ENCODE measurements at places on chromosomes 11 and 22. TPM values are rescaled to one million over a fixed set of nuclear protein-coding genes. Genes with fewer than 3 reads are reported as not detected.

Gene BARX2
- total RNA-seq = not detected

Gene ANGPTL5
- total RNA-seq = 0.58 TPM

Gene IGSF22
- total RNA-seq = 1.00 TPM

Gene TYR
- not detected for total RNA-seq

Gene GLB1L3
- not detected for total RNA-seq

Gene TMA7B
- not detected for total RNA-seq

DNA sequence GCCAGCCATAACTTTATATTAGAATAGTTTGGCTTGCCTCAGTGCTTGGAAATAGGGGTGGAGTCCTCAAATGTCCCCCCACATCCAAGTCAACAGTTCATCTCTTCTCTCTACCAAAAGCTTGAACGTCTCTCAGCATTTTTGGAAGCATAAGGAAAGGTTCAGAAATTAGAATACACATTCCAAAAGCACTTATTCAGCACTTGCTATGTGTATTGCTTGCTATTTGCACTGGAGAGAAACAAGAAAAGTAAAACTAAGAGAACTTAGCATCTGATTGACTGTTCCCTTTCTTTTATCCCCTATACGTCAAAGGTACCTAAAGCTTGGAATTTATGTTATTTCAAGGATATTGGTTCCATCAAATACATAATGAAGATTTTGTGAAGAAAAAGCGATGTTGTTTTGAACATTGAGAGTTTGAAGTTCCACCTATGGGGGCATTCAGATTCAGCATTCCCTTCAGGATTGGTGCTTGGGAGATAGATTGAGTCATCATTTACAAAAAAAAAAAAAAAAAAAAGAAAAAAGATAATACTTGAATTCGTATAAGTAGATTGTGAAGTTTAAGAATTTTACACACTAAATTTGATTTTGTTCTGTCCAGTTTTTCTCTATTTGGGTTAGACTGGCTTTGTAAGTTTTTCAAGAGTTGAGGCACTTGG is 1.3 kb downstream of the TBRG1 start:
- no peak for DNase-seq

- DNase-seq = no peak
Measured at GRCh38 chr11:37456746-37457145, 858.7 kb upstream of the RAG2 start.

- no peak for DNase-seq
Measured at GRCh38 chr22:37498289-37498909, 12.2 kb upstream of the MFNG start.

- DNase-seq = no peak
Measured at GRCh38 chr11:82536706-82537105, 197.0 kb downstream of the FAM181B start.

DNA sequence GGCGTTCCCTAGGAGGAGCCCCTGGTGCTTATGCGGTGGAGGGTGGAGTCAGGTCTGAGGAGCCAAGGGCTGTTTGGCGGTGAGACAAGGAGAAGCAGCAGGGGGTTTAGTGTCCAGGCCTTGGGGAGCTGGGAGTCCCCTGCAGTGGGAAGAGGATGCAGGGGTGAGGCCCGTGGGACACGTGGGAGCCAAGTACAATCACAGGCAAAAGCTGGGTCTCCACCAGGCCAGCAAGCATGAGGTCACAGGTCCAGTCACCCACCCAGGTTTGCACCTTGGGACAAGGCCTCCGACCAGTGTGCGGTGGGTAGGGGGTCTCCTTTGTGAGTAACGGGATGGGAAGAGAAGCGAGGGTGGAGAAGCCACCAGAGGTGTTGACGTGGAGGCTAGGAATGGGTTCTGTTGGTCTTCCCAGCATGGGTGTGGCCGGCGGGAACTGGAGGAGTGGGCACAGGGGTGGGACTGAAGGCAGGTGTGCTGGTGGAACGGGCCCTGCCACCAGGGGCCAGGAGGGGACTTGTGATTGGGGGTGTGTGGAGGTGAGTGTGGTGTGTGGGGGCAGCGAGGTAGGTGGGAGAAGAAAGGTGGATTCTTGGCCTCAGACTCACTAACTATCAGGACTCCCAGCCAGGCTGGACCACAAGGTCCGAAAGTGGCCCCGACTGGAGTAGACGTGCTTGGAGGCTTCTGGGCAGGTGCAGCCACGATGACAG is 953.6 kb downstream of the TBC1D22A start:
- peak; percentile 84 for DNase-seq

- DNase-seq = no peak
Measured at GRCh38 chr11:12174477-12175143, 64.2 kb downstream of the MICAL2 start.

DNA sequence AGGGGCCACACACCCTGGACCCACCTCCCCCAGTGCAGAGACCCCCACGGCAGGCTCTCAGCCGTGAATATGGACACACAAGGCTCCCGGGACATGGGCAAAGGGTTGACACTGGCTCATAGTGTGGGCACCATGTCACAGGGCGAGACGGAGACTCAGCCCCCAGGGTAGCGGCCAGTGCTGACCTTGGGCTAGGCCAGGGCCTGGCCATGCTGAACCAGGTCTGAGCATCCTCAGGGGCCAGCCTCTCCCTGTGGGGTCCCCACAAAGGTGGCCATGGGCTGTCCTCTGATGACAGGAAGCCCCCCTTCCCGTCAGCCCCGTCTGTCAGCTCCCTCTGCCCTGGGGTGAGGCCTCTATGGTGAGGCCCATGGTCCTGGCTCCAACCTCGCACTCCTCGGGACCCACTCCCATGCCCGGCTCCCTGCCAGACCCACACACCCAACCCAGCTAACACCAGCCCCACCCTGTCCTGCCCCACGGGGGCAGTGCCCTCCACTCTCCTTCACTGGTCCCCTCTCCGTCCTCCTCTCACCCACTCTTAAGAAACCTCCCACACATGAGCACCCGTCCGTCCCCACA is 19.0 kb upstream of the PRODH start:
- no peak for DNase-seq

GRCh38 chr11:21543901-21544300 is 649.0 kb upstream of the ANO5 start:
- no peak for DNase-seq

- no peak for DNase-seq
Measured at GRCh38 chr22:49390954-49391353, 436.7 kb downstream of the BRD1 start.

- no peak for DNase-seq
Measured at GRCh38 chr11:72534371-72535193, 100.3 kb upstream of the CLPB start.

DNA sequence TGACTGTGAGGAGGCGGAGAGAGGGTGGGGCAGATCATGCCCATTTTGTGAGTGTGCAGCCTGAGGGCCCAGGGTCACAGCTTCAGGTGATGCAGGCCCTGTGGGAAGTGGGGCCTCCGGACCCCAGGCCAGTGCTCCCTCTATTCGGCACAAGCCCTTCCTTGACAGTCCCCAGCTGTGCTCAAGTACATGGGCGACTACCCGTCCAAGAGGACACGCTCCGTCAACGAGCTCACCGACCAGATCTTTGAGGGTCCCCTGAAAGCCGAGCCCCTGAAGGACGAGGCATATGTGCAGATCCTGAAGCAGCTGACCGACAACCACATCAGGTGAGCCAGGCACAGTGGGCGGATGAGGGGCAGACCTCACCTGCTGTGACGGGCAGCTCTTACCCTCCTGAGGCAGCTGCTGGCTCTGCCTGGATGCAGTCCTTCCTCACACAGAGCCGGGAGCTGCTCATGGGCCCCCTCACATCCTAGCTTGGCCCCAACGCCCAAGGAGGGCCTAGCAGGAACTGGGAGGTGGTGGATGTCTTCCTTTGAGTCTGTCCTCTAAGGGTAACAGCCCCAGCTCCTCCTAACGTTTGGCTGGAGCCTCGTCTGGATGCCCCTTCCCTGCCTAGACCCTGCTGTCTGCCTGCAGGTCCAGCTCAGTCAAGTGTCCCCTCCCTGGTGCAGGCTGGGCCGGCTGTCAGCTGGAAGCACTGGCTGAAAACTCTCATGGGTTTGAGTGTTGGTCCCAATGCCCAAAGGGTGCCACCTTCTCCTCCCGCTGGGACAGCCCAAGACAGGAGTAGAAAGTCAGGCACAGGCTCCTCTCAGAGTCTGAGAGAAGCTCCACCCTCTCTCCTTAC is 76.1 kb downstream of the MYO7A start:
- peak; percentile 86 for DNase-seq

- DNase-seq = no peak
Measured at GRCh38 chr11:10322830-10323792, 18.2 kb downstream of the ADM start.

DNA sequence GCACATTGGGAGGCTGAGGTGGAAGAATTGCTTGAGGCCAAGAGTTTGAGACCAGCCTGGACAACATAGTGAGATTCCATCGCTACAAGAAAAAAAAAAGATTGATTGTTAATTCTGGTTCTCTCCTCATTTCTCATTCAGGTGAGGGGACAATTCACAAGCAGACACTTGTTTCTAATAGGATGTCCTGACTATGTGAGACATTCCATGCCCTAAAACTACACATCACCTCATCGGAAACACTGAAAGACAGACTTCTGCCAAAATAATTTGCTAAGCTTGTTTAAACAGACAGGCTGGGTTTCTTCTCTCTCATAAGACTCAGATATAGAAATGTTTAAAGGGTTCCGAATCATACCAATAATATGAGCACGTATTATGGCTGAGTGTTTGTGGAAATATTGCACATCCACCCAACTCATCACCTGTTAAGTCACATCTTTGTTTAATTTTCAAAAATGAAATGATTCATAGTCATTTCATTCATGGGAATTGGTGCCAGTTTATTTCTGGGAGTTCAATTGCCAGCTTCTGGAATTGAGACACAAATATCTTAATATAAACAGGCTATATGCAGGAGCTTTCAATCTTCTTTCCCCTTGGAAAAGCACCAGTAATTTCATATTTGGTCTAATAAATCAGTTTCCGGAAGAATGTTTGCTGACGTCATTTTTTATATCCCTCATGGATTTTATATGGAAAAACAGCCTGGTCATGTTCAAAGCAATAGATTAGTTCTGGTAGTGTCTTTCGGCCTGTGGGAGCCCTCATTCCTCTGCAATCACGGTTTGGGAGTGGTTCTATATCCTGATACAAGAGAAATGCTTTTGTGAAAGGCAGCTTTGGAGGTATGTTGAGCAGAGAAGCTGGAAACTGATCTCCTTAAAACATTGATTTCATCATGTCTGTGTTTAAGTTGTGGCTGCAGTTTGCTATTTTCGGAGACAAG is 87.0 kb downstream of the BDNF start:
- DNase-seq = no peak

DNA sequence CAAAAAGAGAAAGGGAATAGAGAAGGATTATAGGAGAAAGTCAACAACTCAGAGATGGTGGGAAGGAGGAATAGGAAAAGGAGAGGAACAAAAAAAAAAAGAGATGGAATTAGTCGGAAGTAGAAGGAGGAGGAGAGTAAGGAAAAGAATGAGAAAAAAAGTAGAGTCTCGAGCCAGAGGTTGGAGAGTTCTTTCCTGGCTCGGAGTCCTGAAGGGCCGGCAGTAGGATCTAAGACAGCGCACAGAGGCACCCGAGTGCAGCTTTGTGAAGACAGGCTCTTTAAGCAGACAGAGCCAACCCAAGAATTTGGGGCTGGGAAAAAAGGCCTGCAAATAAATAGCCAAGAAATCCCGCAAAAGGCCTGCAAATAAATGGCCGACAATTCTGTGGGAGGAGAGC is 170.4 kb upstream of the CCDC90B start:
- no peak for DNase-seq

GRCh38 chr11:44174842-44175241 is 79.4 kb downstream of the EXT2 start:
- DNase-seq = no peak

- DNase-seq = no peak
Measured at GRCh38 chr11:117595440-117595839, 201.6 kb downstream of the DSCAML1 start.

Data from mesenteric fat pad (tissue), 1 donor.